ENCODE measurements at places on chromosomes 2 and 18. TPM values are rescaled to one million over a fixed set of nuclear protein-coding genes. Genes with fewer than 3 reads are reported as not detected.

The ZC3H15 gene
- polyA plus RNA-seq, result 121 TPM

DNA sequence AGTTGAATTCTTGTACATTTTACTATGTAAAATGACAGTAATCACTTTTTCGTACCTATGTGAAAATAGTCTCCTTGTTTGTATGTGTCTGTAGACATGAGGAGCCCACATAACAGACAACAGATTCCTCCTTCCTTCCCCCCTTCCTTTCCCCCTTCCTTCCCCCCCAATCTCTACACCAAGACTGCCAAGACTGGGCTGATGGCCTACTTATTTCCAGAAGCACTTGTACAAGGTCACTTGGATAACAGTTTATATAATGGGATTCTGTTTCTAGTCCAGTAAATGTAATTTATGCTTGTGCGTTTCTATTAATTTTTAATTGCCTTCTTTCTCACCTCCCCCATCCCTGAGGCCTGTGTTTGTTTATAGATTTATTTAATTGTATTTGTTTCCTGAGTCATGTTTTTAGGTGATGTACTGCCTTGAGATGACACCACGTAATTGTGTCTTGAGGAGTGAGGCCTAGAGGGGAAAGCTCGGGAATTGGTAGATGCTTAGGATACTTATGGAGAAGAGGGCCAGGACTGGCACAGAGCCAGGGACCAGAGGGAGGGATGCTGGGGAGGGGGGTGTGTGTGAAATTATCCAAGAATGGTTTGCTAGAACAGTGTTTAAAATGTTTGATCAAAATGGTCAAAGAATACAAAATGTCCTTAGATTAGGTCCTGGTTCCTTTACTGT, 12.3 kb downstream of the B3GNT2 start:
- no peak for DNase-seq

GRCh38 chr18:65994302-65994701, 243.5 kb downstream of the CDH7 start:
- no peak for DNase-seq

DNA sequence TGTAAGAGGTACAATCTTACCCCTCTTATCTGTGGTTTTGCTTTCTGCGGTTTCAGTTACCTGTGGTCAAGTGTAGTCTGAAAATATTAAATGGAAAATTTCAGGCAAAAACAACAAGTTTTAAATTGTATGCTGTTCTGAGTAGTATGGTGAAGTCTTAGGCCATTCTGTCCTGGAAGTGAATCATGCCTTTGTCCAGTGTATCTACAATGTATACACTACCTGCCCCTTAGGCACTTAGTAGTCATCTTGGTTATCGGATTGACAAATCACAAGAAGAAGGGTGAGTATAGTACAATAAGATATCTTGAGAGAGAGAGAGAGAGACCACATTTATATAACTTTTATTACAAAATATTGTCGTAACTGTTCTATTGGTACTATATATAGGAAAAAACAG, 43.5 kb downstream of the RAB3GAP1 start:
- DNase-seq, result no peak

All from right lung (tissue), 10 donors.